T1000 (cell line): ENCODE measurements at places on chromosomes 16 and 17.

DNA sequence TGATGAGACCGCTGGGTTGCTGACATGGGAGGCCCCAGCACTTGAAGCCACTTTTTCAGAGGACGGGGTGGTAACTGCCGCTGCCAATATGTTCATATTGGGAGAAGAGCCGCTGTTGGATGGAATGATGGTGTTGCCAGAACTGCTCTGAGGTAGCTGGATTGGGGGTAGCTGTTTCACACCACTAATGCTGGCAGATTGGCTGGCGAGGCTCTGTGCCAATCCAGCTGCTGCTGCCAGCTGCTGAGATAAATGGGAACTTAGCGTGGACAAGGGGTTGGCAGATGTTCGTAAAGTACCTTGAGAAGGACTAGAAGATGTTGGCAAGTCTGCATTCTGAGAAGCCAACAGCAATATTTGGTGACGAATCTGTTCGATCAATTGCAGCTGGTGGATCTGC, 10.0 kb downstream of the SALL1 start:
- no peak for DNase-seq

DNA sequence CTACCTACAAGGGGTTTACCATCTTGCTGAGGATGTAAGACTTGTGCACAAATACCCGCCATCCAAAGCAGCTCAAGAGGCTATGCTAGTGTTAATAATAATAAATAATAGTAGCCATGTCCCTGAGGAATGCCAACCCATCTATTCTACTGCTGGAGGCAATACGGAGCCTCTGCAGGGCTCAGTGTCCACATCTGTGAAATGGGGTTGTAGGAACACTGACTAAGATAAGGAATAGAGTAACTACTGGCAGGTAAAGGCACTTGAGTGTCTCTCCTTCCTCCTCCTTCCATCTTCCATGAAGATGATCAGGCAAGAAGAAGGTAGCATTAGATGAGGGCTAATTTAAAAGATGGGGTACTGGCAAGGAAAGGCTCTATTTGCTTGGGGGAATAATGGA, 295.3 kb downstream of the SLC39A11 start:
- DNase-seq: no peak

GRCh38 chr16:54954220-54954619, 23.6 kb downstream of the IRX5 start:
- DNase-seq: no peak

- DNase-seq: no peak
Measured at GRCh38 chr16:31695667-31696066, 168.0 kb downstream of the AHSP start.

DNA sequence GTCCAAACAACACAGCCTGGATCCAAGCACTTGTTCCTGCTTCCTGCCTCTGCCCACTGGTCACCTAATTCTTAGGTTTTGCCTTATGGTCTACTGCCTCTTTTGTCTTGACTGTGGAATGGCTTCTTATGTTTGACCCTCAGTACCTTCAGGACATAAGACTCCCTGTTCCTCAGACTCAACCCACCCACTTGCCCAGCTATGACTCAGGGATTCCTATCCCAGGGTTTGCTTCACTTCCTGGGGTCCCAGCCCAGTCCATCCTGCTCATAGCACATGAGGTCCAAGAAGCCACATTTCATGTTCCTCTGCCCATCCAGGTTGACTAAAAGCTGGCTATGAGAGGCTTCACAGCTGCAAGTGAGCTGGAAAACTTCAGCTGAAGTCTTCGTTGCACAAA, 320.9 kb upstream of the CDH5 start:
- no peak for DNase-seq

- no peak for DNase-seq
Measured at GRCh38 chr16:68427649-68428303, 20.5 kb downstream of the SMPD3 start.

DNA sequence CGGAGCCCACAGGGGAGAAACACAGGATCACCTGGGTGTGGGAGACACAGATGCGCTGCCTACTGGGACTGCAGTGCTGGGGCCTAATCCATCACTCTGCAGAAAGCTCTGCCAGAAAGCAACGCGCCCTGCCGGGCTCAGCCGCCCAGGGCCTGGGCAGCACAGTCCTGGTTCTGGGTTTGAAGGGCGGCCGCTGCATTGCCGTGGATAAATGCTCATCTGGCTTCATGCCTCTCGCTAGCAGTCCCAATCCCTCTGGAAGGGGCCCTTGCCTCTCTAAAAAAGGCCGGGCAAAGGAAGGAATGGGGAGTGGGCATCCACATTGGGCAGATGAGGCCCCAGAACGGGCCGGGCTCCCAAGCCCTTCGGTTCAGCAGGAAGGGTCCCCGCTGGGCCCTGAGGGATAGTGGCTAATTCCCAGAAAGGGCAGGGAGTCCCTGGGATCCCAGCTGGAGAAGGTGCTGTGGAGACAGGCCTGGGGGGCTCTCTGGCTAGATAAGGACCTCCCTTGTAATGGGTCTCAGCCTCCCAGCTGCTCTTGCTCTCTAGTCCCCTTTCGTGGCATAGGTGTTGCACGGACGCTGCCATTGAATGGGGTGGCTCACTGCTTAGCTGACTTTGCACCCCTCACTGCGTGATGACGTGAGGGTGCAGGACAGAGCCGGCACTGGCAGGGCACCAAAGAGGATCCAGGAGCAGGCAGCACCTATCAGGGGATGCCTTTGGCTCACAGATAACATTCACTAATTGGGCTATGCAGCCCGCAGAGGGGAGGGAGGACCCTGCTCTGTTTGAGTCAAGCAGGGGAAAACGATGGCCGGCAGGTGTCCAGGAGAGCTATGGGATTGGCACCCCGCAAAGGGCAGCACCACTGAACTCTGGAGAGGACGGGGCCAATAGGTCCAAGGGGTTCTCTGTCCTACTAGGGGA, 88.6 kb downstream of the PGS1 start:
- no peak for DNase-seq

DNA sequence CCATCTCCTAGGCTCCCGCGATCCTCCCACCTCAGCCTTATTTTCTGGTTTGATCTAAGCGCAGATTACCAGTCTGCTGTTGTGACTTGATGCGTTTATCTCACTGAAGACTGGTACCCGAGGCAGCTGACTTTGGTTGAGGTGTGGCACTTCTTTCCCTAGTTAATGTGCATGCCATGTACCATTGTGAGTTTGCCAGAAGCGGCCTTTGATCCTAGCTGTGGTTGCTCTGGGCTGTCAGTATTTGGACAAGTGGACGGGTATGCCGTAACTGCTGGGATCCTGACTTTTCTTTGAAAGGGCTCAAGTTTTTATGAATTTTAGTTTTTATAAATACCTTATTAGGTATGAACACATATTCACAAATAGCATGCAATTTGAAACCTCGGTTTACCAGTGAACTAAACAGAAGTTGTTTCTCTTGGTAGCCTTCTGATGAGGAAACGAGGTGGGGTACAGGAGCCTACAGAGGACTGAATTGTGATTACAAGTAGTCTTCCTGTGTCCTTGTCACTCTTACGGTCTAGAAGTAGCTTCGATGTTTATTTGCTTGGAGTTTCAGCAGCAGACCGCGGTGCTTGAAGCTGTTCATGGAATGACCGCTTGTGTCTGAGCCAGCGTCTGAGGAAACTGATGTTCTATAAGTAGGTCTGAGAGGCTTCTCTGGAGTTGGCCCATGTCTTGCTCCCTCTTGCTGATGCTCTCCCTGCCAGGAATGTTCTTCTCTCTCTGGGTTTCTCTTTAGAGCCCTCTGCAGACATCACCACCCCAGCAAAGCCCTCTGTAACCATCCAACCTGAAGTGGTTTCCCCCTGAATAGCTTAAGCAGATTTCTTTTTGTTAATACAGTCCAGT, 40.0 kb downstream of the SEC14L1 start:
- no peak for DNase-seq

- no peak for DNase-seq
Measured at GRCh38 chr17:66330646-66331037, 28.2 kb downstream of the PRKCA start.

GRCh38 chr16:84554627-84555328, 50.3 kb upstream of the MEAK7 start:
- no peak for DNase-seq

DNA sequence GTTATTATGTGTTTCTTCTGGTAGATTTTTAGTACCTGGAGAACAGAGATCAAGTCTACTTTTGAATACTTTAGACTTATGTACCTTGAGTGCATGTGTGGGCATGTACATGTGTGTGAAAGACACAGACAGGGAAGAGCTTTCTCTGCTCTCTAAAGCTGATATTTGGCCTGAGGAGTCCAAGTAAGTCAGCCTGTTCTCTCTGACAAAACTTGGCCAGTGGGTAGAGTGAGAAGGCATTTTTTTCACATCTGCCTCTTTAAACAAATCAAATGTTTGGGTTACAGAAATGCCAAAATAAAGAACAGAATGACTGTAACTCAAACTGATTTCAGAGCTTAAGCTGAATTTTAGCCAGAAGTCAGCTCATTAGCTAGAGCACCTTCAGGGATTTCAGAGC, 309.7 kb upstream of the DYNLRB2 start:
- DNase-seq: no peak

- DNase-seq: no peak
Measured at GRCh38 chr16:70466805-70467076, 12.3 kb downstream of the FCSK start.

DNA sequence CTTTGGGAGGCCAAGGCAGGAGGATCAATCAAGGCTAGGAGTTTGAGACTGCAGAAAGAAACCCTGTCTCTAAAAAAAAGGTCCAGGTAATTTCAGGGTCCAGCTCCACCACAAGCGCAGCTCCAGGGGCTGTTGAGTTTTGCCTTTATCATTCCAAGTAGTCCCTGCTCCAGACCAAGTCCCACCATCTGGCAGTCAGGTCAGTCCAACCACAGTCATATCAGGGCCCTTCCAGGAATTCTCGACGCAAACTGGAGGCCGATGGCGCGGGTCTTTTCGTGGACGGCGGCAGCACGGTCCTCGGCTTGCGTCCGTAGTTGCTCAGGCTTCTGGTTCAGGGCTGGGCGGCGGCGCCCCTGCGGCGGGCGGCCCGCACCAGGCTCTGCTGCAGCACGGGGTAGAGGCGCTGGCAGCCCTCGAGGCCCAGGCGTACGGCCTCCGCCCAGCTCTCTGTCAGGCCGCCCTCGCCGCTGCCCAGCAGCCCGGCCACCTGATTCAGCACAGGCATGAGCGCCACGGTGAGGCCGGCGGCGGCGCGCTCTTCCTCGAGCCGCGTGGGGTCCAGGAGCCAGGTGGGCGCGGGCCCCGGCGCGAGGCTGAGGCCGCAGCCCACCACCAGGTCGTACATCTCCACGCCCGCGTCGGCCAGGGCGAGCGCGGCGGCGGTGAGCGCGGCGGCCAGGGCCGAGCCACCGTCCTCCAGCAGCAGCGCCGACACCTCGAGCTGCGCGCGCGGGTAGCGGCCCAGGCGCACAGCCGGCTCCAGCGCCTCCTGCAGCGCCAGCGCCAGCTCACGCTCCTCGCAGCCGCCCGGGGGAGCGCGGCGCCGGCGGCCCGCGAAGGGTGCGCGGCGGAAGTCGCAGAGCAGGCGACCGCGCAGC, 752 bp downstream of the EXOSC6 start:
- no peak for DNase-seq

DNA sequence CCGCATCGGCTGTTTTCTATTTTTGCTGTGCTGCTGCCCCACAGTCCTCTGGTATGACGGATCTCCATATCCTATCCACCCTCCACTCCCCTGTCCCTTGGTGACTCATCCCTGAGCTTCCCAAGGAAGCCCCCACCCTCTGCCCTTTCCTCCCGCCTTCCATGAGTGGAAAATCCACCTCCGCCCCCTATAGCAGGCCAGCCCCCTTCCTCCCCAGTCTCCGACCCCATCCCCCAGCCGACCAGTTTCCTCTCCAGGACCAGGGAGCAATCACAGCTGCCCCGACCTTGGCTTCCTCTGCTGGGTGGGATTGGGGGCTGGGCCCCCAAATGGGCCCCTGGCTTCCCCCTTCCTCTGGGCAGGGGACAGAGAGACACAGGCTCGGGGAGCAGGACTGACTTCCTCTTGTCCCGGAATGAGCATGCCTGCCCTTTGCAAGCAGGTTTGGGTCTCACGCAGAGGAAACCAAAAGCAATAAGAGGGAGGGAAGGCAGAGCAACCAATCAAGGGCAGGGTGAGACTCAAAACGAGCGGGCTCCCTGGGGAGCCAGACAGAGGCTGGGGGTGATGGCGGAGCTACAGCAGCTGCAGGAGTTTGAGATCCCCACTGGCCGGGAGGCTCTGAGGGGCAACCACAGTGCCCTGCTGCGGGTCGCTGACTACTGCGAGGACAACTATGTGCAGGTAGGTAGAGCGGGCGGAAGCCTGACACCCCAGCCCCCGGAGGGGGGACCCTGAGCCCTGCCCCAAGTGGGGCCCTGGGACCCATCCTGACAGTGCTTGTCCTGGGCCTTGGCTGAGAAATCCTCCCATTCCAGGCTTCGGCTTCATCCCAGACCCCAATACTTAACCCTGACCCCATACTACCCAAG, at the start of the genes ABI3 and GNGT2:
TSS of gene ABI3 (plus strand) at position 550 of the 872 bp plus-strand sequence. CDS start at position 568, 18 bp downstream.
TSS of gene GNGT2 (minus strand) at position 417 of the 872 bp plus-strand sequence. CDS start 3,152 bp downstream, outside the sequence.
- DNase-seq: no peak

DNA sequence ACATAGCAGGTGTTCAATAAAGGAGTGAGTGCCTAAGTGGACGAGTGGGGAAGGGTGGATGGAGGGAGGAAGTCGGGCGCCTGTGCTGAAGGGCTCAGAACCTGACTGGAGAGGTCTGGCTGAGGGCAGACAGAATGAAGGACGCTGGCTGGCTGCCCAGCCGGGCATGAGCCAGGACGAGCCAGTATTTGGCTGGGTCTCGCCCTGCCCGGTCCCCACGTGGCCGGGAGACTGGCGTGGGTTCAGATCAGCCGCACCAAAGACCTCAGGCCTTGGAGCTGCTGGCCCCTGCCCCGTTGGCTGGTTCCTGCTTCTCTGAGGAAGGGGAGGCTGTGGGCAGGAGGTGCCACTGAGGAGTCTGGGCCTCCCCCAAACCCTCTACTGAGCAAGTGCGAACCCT, 79.8 kb downstream of the ENGASE start:
- no peak for DNase-seq

- no peak for DNase-seq
Measured at GRCh38 chr17:49576088-49576916, 631 bp downstream of the NXPH3 start.

DNA sequence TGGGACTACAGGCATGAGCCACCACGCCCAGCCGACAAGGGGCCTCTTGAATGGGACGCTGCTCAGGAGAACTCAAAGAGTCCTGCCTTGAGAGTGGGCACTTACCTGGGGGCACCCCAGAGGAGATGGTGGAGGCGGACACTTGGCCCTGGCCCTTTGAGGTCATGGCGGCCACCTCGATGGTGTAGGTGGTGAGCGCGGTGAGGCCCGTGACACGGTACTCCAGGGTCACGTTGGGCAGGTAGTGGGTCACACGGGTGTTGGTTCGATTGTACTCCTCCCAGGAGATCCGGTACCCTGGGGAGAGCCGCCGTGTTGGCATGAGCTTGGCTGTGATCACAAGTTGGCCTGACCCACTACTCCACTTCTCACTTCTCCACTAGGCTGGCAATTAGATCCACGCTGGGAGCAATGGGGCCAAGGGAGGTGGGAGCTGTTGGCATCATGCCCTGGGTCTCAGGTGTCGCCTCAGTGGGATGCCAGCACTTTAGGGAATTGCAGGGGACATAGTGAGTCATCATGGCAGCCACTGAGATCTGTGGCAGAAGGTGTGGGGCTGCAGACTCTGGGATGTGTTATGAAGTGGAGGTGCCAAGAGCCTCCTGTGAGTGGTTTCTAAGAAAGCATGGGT, 89.2 kb upstream of the CDC42EP4 start:
- DNase-seq: no peak
